Glutamatergic neuron (in vitro differentiated cells): ENCODE measurements at places on chromosomes 1 and 21. TPM values are rescaled to one million over a fixed set of nuclear protein-coding genes. Genes with fewer than 3 reads are reported as not detected.

The MPZ gene
- total RNA-seq, result 16.4 TPM

DNA sequence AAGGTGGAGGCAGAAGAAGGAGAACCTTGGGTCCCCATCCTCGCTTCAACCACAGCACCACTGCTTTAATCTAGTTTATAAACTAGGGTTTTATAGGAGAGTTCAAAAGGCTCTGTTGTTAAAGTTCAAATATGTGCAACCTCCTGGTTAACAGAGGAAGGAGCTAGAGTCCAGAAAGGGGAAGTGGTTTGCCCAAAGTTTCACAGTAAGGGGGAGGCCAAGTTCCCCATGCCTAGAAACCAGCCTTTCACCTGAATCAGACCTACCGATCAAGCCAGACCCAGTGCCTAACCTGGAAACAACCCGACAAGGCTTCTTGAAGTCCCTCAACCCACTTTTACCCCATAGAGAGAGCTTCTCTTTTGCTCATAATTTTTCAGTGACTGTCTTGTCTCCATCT, 106.5 kb downstream of the PLPP3 start:
- no peak for DNase-seq
- H3K4me1 ChIP-seq, result peaks cover 5% of the 10 kb centered on the region
- H3K4me3 ChIP-seq, result no peak overlapping the region
- peaks cover 2% of the 10 kb centered on the region for H3K27me3 ChIP-seq
- no peaks in the 10 kb centered on the region for H3K36me3 ChIP-seq
- no peak overlapping the region for H3K27ac ChIP-seq

The KLHL17 gene
- total RNA-seq, result 103 TPM

GRCh38 chr1:226457307-226457712, 49.4 kb upstream of the PARP1 start:
- peaks cover 15% of the 10 kb centered on the region for H3K36me3 ChIP-seq
- no peak overlapping the region for H3K4me3 ChIP-seq

DNA sequence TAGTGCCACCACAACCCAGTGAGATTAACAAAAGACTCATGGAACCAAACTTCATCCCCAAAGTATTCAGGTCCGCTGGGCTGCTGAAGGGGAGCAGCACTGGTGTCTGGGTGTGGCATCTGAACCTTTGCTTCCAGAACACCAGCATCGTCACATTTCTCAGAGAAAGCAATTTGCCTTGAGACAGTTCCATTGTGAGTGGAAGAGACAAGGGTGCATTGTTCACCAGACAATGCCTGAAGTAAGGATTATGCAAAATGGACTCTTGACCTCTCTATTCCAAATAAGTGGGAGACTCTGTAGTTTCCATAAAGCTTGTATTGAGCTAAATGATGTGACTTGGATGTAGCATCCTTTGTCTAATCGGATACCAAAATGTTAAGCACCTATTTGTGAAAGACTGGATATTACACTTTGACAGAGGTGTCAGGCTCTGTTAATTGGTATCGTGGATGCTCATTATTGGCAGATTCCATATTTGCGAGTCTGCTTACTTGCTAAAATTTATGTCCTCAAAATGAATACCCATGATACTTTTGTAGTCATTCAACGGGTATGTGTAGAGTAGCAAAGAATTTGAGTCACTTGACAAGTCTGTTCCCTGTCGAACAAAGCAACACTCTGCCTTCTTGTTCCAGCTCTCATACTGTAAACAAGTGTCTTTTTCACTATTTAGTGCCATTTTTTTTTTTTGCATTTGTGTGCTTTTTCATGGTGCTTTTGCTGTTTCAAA, 75.6 kb downstream of the MRPS6 start:
- no peak overlapping the region for H3K4me3 ChIP-seq
- no peak overlapping the region for H3K27ac ChIP-seq
- no peaks in the 10 kb centered on the region for H3K27me3 ChIP-seq
- no peak for DNase-seq
- H3K4me1 ChIP-seq, result no peaks in the 10 kb centered on the region
- peaks cover 22% of the 10 kb centered on the region for H3K36me3 ChIP-seq

DNA sequence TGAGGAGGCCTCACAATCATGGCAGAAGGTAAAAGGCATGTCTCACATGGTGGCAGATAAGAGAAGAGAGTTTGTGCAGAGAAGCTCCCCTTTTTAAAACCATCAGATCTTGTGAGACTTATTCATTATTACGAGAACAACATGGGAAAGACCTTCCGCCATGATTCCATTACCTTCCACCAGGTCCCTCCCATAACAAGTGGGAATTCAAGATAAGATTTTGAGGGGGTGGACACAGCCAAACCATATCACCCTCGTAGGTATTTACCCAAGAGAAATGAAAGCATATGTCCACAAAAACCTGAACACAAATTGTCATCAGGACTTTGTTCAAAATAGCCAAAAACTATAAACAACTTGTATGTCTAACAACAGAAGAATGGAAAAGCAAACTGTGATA, 45.9 kb upstream of the TENT5C start:
- no peaks in the 10 kb centered on the region for H3K27me3 ChIP-seq
- peaks cover 10% of the 10 kb centered on the region for H3K36me3 ChIP-seq
- peaks cover 7% of the 10 kb centered on the region for H3K4me1 ChIP-seq
- DNase-seq, result no peak

DNA sequence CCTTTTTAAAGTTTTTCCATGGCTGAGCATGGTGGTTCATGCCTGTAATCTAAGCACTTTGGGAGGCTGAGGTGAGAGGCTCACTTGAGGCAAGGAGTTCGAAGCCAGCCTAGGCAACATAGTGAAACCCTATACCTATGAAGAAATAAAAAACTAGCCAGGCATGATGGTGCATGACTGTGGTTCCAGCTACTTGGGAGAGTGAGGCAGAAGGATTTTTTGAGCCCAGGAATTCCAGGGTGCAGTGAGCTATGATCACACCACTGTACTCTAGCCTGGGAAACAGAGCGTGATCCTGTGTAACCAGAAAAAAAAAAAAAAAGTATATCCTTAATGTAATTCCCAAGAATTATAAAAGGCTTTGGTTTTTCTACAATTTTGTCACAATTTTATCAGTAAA, 17.4 kb downstream of the DEPDC1 start:
- no peak for DNase-seq
- no peak overlapping the region for H3K4me3 ChIP-seq
- no peaks in the 10 kb centered on the region for H3K36me3 ChIP-seq
- no peaks in the 10 kb centered on the region for H3K27me3 ChIP-seq

GRCh38 chr1:225855503-225856300, 26.5 kb downstream of the TMEM63A start:
- H3K36me3 ChIP-seq, result no peaks in the 10 kb centered on the region
- H3K4me3 ChIP-seq, result no peak overlapping the region
- no peak overlapping the region for H3K27ac ChIP-seq
- peaks cover 7% of the 10 kb centered on the region for H3K4me1 ChIP-seq
